ENCODE measurements at places on chromosomes 12 and 14.

DNA sequence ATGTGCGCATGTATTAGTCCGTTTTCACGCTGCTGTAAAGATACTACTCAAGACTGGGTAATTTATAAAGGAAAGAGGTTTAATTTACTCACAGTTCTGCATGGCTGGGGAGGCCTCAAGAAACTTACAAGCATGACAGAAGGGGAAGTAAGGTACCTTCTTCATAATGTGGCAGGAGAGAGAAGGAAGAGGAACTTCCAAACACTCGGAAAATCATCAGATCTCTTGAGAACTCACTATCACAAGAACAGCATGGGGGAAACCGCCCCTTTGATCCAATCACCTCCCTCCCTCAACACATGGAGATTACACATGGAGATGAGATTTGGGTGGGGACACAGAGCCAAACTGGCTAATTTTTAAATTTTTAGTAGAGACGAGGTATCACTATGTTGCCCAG, 41.8 kb upstream of the SNX6 start:
- DNase-seq, result no peak

- no peak for DNase-seq
Measured at GRCh38 chr12:26277506-26278246, 82.3 kb downstream of the SSPN start.

DNA sequence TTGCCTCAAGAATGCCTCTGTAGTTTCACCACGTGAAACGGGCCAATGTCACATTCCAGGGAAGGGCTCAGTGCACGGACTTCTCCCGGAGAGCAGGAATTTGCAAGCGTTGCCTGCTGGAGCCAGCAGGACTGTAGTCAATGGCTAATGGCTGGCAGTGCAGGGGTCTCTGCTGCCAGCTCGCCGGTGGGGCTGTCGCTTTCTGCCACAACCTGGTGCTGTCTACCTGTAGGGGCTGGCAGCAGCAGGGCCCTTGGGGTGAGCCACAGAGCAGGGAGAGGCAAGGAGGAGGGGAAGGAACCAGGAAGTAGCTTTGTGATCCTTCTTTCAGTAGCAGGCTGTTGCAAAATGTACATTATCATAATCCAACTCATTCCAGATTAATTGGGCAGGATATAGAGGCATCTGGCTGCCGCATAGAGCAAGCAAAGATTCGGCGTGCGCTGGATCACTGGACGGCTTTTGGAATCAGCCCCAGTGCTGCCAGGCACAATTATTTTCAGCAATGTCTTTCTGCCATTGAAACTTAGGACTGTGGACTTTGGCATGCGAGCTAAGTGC, 114.1 kb downstream of the PAPOLA start:
- DNase-seq, result no peak

DNA sequence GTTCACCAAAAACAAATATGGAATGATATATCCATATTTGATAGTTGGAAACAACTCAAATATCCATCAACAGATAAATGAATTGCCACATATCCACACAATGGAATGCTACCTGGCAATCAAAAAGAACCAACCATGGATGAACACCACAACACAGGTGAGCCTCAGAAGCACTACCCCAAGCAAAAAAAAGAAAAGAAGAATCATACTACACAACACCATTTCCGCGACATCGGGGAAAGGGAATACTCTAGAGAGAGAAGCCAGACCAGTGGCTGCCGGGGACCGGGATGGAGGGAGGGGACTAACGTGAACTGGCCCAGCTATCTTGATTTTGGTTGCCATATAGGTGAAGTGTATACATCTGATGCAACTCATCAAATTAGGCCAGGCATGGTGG, 41.4 kb downstream of the SCARB1 start:
- DNase-seq, result no peak

DNA sequence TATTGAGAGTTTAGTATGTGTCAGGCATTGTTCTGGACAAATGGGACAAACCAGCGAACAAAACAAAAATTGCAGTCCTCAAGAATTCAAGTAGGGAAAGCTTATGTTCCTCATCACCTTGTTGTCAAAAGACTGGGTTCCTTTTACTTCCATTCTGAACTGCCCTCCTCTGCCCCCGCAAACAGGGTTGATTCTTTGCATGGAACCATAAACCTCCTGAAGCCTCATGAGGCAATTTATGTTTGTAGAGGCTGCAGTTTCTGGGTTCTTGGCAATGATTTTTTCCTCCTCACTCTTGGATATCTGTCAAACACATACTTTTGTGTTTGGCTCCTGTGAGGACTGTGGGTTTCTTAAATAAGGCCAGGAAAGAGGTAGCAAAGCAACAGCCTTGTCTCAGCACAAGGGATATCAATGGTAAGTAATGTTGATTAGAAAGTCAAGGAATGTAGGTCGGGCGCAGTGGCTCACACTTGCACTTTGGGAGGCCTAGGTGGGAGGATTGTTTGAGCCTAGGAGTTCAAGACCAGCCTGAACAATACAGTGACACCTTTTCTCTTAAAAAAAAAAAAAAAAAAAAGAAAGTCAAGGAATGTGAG, 13.9 kb downstream of the COPZ1 start:
- DNase-seq, result no peak

- no peak for DNase-seq
Measured at GRCh38 chr12:103786201-103786600, 54.8 kb downstream of the NT5DC3 start.

DNA sequence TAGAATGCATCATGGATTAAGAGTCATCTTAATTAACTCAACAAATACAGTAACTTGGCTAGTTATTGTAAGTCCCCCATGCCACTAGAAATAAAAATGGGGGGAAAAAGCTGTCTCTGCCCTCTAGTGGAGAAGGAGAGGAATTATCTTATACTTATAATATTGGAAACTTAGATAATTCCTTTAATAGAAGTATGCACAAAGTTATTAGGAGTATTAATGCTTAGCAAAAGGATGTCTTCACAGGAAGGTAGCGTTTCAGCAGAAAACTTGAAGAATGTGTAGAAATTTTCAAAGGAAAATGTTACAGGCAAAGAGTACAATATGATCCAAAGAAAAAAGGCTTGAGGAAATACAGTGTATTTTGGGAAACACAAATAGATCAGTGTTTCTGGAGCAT, 19.8 kb downstream of the OR5AU1 start:
- no peak for DNase-seq

GRCh38 chr12:68538726-68539614, 71.7 kb upstream of the RAP1B start:
- DNase-seq, result peak; percentile 5

DNA sequence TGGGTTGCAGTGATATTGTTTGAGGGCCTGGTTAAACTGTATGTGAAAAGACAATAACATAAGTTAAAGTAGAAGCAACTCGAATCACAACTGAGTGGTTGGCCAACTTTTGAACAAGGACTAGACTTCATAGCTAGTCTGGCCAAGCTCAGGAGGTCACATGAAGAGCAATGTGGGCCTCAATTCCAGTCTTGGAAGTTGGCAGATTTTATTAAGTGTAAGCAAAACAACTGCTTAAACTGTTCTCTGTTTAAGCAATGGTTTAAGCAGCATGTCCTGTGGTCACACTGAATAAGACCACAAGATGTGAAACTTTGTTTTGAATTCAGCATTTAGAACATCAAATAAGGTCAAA, 100.4 kb downstream of the TMTC3 start:
- DNase-seq, result no peak

DNA sequence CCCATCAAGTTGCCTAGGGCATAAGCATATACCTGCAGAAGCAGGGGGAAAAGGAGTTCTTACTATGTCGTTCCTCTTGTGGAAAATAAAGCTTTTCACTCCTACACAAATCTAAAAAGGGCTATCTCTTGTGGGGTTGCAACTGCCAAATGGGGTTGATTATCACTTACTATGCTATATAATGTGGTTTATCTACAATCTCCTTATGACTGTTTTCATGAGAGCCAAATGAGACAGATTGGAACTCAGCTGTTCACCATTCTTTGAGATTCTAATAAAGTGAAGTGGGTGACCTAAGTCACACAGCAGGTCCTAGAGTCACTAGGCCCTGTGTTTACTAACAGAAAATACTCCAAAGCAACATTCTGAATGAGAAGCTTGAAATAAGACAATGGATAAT, 47.7 kb downstream of the CIT start:
- DNase-seq, result no peak

GRCh38 chr12:120361506-120362208, 7.3 kb downstream of the MSI1 start:
- DNase-seq, result peak; percentile 59

- DNase-seq, result no peak
Measured at GRCh38 chr14:104320611-104321086, 182.3 kb downstream of the KIF26A start.

DNA sequence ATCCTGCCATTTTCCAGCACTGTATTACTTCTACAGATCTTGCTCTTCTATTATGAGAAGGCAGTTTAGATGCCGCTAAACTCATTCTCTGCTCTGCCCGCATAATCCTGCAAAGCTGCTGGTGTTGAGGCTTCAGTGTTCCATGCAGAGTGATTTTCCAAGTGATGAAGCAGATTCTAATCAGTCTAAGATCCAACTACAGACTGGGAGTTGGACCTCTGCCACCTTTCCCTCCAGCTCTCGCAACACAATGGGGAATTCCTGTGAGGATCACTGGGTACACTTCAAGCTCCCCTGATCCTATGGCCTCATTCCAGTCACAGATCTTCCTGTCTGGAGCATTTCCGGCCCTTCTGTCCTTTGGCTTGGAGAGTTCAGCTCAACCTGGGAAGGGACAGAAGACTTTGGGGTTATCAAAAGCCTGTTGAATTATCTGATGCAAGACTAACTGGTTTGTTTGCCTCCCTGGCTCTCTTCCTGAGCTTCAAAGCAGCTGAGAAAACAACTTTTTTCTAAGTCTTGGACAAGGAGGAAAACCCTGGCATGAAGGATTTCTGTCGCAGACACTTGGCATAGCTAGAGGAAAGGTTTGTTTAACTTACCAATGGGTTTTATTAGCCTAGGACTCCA, 333.9 kb downstream of the ZFP36L1 start:
- no peak for DNase-seq

DNA sequence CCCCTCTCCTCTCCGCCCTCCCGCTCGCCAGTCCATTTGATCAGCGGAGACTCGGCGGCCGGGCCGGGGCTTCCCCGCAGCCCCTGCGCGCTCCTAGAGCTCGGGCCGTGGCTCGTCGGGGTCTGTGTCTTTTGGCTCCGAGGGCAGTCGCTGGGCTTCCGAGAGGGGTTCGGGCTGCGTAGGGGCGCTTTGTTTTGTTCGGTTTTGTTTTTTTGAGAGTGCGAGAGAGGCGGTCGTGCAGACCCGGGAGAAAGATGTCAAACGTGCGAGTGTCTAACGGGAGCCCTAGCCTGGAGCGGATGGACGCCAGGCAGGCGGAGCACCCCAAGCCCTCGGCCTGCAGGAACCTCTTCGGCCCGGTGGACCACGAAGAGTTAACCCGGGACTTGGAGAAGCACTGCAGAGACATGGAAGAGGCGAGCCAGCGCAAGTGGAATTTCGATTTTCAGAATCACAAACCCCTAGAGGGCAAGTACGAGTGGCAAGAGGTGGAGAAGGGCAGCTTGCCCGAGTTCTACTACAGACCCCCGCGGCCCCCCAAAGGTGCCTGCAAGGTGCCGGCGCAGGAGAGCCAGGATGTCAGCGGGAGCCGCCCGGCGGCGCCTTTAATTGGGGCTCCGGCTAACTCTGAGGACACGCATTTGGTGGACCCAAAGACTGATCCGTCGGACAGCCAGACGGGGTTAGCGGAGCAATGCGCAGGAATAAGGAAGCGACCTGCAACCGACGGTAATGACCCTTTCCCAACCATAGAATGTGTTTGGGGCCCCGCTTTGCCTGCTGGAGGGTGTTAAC, 615 bp downstream of the CDKN1B start:
- DNase-seq, result peak; percentile 46

DNA sequence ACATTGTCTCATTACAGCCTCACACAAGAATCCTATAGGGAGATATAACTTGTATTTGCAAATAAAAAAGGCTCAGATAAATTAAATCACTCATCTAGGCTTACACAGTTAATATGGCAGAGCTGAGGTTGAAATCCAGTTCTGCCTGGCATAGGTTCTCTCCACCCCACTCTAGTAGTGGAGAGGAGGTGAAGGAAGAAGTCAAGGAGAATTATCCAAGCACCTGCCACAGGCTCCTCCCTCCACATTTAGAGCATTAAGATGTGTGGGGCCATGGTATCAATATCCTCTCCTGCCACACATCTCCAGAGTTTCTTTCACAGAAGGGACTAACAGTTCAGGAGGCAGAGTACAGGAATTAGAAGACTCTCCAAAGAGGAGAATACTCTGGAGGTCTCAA, 22.5 kb upstream of the STAC3 start:
- no peak for DNase-seq

DNA sequence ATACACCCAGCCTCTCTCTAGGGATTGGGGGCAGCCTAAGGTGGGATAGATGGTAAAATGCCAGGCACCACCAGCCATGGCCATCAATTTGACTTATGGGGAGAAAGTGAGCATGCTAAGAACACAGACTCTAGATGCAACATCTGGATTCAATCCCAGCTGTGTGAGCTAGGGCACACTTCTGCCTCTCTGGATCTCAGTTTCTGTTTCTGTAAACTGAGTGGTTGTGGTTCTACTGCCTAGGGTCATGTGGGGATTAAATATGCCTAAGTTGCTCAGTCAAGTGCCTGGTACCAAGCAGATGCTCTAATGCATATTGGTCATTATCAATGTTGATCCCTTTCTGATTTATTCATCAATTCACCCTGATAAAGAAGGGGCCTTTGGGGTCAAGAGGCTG, 12.6 kb upstream of the OAS1 start:
- DNase-seq, result no peak

GRCh38 chr14:90785876-90786450, 30.3 kb downstream of the TTC7B start:
- no peak for DNase-seq

- no peak for DNase-seq
Measured at GRCh38 chr12:123006977-123007376, 26.5 kb downstream of the ARL6IP4 start.

DNA sequence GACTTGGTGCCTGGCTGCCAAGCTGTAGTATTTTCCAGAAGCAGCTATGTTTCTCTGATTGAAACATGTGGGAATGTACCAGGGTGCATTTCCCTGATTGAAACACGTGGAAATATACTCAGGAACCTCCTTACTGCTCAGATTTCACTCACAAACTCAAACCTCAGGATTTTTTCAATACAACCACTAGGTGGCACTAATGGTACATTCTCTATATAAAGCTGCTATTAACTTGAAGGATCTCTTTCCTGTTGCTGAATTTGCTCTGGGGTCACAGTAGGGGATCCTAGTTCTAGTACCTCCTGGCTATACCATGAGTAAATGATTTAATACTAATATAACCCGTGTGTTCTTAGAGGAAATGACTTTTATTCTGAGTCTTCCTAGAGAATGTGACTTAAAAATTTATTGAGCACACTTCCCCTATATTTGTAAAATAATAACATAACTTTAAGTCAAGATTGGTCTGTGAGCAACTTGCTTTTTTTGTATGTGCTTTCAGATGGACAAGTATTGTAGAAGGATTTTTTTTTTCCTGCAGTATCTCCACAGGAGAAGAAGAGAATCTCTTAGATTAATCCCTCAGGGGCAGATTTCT, 173.8 kb upstream of the MIS18BP1 start:
- peak; percentile 38 for DNase-seq

DNA sequence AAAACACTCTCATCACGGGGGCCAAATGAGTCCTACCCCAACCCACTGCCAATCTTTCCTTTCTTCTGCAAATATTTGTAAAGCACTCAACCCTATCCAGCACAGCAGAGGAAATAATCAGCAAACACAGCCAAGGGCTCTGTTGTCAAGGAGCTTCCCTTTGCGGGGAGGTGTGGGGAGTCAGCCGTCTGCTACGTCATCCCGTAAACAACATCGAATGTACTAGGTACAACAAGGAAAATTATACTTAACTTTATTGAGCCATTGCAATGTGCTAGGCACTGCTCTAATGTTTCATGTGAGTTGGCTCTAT, 22.8 kb downstream of the TMEM63C start:
- no peak for DNase-seq

GRCh38 chr14:72864712-72865365, 29.1 kb downstream of the DPF3 start:
- DNase-seq, result no peak
